ENCODE measurements at places on chromosomes 13 and 19. TPM values are rescaled to one million over a fixed set of nuclear protein-coding genes. Genes with fewer than 3 reads are reported as not detected.

DNA sequence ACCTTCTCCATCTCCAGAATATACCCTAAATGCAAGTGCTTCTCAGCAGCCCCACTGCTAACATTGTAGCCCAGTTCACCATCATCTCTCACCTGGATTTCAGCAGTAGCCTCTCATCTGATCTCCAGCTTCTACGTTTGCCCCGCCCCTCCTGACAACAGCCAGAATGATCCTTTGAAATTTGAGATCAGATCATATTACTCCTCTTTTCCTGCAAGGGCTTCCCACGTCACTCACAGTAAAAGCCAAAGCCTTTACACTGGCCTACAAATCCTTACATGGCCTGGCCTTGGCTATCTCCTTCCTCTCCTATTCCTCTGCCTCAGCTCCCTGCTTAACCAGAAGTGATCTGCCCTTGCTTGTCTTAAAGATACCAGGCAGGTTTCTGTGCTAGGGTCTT lies 94.3 kb upstream of the NBEA start:
- no peaks in the 10 kb centered on the region for H3K27me3 ChIP-seq
- H3K27ac ChIP-seq: no peak overlapping the region
- H3K4me3 ChIP-seq: no peak overlapping the region
- no peaks in the 10 kb centered on the region for H3K36me3 ChIP-seq
- no peak for DNase-seq

GRCh38 chr19:16628984-16629691 lies 1.1 kb upstream of the MED26 start:
- H3K4me1 ChIP-seq: peaks cover 15% of the 10 kb centered on the region
- H3K27ac ChIP-seq: peak overlapping the region; percentile 76
- DNase-seq: no peak
- H3K27me3 ChIP-seq: no peaks in the 10 kb centered on the region
- H3K36me3 ChIP-seq: peaks cover 33% of the 10 kb centered on the region

DNA sequence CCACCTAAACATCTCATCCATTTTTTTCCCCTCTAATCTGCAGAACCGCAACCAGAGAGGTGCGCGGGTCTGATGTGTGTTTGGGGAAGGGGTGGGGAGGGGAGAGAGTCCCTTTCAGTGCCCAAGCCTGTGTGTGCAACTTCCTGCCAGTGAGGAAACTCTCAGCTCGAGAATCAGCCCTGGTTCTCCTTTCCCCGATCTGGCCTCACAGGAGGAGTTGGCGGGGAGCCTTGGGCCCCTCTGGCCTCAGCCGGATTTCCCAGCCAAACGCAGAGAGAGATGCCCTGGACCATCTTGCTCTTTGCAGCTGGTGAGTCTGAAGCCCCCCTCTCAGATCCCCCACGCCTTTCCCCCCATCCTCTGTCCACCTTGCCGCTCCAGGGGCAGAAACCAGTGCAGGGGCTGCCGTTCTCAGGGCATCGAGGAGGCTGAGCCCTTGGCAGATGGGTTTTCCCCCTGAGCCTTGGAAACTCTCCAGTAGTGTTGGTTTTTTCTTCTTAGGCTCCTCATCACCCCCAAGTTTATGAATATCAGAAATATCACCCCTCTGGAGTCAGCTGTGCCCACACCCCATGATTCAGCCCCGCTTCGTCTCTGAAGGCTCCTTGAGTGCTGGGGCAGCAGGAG lies at the start of gene C19orf38:
TSS of gene C19orf38 (plus strand) at position 186 of the 627 bp plus-strand sequence. CDS start at position 280, 94 bp downstream.
- H3K4me3 ChIP-seq: no peak within 1 kb of the TSS
- peaks cover 4% of the 10 kb centered on the region for H3K27me3 ChIP-seq
- no peaks in the 10 kb centered on the region for H3K36me3 ChIP-seq

DNA sequence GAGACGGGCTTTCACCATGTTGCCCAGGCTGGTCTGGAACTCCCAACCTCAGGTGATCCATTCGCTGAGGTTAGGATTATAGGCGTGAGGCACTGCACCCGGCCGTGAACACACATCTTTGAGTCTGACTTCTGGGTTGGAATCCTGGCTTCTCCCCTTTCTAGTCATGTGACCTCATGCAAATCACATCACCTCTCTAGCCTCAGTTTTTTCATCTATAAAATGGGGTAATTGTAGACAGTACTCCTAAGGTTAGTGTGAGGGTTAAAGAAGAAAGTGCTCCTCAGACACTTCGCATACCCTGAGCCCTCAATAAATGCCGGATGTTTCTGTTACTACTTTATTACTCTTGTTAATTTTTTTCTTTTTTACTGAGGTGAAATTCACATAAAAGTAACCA lies 55.4 kb downstream of the KCNC3 start:
- no peak for DNase-seq
- H3K27ac ChIP-seq: no peak overlapping the region
- no peaks in the 10 kb centered on the region for H3K4me1 ChIP-seq

- no peak for DNase-seq
- no peaks in the 10 kb centered on the region for H3K36me3 ChIP-seq
- H3K27ac ChIP-seq: no peak overlapping the region
- H3K4me1 ChIP-seq: no peaks in the 10 kb centered on the region
- H3K4me3 ChIP-seq: no peak overlapping the region
These were observed 96.1 kb upstream of the UQCRFS1 start for GRCh38 chr19:29308977-29309590.

GRCh38 chr13:37656247-37656940 lies 57.8 kb upstream of the POSTN start:
- H3K27me3 ChIP-seq: no peaks in the 10 kb centered on the region
- peaks cover 9% of the 10 kb centered on the region for H3K36me3 ChIP-seq
- H3K4me3 ChIP-seq: no peak overlapping the region
- peaks cover 46% of the 10 kb centered on the region for H3K4me1 ChIP-seq
- peak; percentile 81 for DNase-seq

DNA sequence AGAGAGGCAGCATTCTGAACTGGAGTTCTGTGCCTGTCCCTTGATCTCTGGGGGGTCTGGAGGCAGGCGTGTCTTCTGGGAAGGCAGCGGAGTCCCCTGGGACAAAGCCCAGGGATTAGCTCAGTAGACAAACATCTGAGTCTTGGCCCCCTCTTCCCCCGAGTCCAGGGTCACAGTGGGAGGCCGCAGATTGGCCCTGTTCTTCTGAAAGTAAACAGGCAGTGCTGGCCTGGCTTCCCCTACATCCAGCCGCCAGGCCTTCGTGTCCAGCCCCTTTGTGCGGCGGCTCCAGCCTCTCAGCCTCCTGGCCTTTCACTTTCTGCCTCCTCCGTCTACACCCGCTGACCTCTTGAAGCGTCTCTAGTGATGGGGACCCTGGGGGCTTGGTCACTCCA lies 989 bp downstream of the NFILZ start:
- no peaks in the 10 kb centered on the region for H3K4me1 ChIP-seq
- H3K27ac ChIP-seq: no peak overlapping the region
- peaks cover 2% of the 10 kb centered on the region for H3K27me3 ChIP-seq
- H3K4me3 ChIP-seq: no peak overlapping the region
- no peak for DNase-seq

- H3K4me1 ChIP-seq: peaks cover 32% of the 10 kb centered on the region
- peak; percentile 88 for DNase-seq
- no peaks in the 10 kb centered on the region for H3K36me3 ChIP-seq
- peak overlapping the region; percentile 21 for H3K4me3 ChIP-seq
These were observed 431.1 kb downstream of the EFNB2 start for GRCh38 chr13:106104281-106104901.

GRCh38 chr13:106173891-106174610 lies 361.4 kb downstream of the EFNB2 start:
- DNase-seq: no peak
- no peak overlapping the region for H3K27ac ChIP-seq
- no peaks in the 10 kb centered on the region for H3K27me3 ChIP-seq
- H3K4me3 ChIP-seq: no peak overlapping the region
- H3K4me1 ChIP-seq: peaks cover 14% of the 10 kb centered on the region
- H3K36me3 ChIP-seq: no peaks in the 10 kb centered on the region

DNA sequence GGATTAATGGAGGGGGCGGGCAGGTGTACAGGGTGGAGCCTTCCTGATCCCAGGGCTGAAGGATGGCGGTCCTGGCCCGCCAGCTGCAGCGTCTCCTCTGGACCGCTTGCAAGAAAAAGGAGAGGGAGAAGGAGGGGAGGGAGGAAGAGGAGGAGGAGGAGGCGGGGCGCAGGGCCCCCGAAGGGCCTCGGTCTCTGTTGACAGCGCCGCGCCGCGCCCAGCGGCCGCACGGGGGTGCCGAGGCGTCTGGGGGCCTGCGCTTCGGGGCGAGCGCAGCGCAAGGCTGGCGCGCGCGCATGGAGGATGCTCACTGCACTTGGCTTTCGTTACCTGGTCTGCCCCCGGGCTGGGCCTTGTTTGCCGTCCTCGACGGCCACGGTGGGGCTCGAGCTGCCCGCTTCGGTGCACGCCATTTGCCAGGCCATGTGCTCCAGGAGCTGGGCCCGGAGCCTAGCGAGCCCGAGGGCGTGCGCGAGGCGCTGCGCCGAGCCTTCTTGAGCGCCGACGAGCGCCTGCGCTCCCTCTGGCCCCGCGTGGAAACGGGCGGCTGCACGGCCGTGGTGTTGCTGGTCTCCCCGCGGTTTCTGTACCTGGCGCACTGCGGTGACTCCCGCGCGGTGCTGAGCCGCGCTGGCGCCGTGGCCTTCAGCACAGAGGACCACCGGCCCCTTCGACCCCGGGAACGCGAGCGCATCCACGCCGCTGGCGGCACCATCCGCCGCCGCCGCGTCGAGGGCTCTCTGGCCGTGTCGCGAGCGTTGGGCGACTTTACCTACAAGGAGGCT lies at the start of gene PPM1N:
TSS of gene PPM1N (plus strand) at position 33 of the 785 bp plus-strand sequence. CDS start at position 63, 30 bp downstream.
- peak within 1 kb of the TSS; percentile 72 for H3K4me3 ChIP-seq
- peak; percentile 88 for DNase-seq
- peaks cover 45% of the 10 kb centered on the region for H3K27me3 ChIP-seq
- H3K27ac ChIP-seq: no peak within 1 kb of the TSS

- H3K27ac ChIP-seq: no peak within 1 kb of the TSS
- no peaks in the 10 kb centered on the region for H3K4me1 ChIP-seq
- DNase-seq: no peak
- no peaks in the 10 kb centered on the region for H3K36me3 ChIP-seq
- no peak within 1 kb of the TSS for H3K4me3 ChIP-seq
These were observed at the start of gene ZNF729 for GRCh38 chr19:22286151-22286810. Gene ZNF729 (plus strand): TSS chr19:22286441. CDS start chr19:22286526, 85 bp downstream.

DNA sequence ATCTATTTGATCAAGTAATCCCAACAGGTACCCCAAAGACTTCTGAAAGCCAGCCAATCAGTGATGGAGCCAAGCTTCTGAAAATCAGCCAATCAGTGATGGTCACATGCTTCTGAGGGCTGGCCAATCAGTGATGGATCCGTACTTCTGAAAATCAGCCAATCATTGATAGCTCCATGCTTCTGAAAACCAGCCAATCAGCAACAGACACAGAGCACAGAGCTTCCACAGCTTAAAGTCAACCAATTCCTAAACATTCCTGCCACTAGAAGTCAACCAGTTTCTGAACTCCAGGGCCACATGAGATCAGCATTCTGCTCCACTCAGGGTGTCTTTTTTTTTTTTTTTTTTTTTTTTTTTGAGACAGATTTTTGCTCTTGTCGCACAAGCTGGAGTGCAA lies 8.2 kb upstream of the HSD17B14 start:
- no peaks in the 10 kb centered on the region for H3K27me3 ChIP-seq
- H3K36me3 ChIP-seq: peaks cover 37% of the 10 kb centered on the region
- no peak overlapping the region for H3K4me3 ChIP-seq
- no peak overlapping the region for H3K27ac ChIP-seq
- DNase-seq: peak; percentile 84
- no peaks in the 10 kb centered on the region for H3K4me1 ChIP-seq

DNA sequence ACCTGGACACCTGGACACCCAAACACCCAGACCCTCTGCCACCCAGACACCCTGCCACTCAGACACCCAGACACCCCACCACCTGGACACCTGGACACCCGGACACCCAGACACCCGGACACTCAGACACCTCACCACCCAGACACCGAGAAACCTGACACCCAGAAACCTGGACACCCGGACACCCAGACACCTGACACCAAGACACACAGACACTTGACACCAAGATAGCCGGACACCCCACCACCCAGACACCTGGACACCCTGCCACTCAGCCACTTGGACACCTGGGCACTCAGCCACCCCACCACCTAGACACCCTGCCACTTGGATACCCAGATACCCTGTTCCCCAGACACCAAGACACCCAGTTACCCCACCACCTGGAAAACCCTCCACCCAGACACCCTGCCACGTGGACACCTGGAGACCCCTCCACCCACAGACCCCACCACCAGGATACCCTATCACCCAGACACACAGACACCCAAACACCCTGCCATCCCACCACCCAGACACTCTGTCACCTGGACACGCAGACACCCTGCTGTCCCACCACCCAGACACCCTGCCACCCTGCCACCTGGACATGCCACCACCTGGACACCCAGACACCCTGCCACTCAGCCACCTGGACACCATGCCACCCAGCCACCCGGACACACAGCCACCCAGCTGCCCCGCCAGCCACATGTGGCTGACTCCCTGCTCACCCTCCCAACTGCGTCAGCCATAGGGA lies 17.4 kb downstream of the C19orf12 start:
- DNase-seq: peak; percentile 32
- no peaks in the 10 kb centered on the region for H3K4me1 ChIP-seq
- no peak overlapping the region for H3K4me3 ChIP-seq
- no peaks in the 10 kb centered on the region for H3K27me3 ChIP-seq

DNA sequence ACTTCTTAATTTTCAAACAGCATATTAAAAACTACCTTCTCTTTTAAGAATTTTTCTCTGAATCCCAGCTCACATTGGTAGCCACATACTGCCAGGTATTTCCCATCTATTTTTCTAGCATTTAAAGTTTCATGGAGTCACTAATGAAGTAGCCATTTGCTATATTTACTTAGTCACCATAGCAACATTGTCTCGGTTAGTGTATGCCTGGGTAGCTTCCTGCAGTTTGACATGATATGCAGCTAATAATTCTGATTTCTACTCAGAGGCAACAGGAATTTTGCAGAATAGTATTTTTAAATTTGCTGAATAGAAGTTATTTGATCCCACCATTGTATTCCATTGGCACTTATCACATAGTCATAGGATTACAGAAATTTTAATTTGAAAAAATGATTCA lies 30.9 kb upstream of the KCTD4 start:
- H3K27me3 ChIP-seq: no peaks in the 10 kb centered on the region
- peaks cover 19% of the 10 kb centered on the region for H3K4me1 ChIP-seq
- no peak overlapping the region for H3K4me3 ChIP-seq
- DNase-seq: no peak
- H3K36me3 ChIP-seq: no peaks in the 10 kb centered on the region

DNA sequence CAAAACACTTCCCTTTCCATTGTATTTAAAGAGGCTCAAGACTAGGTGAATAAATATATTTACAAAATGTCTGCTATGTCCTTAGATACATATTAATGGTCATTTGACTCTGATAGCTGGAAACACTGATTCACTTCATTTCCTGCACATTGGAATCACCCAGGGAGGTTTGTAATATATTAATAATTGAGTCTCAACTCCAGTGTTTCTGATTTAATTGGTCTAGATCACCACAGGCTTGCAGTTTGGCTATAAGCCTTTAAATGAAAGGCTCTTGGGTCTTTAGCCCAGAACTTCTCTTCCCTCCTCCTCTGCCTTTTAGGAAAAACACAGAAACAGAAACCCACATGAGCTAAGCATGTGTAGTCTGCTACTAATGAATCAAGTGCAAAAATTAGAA lies 378.0 kb downstream of the TBC1D4 start:
- no peak for DNase-seq
- peaks cover 6% of the 10 kb centered on the region for H3K4me1 ChIP-seq
- H3K36me3 ChIP-seq: no peaks in the 10 kb centered on the region
- H3K4me3 ChIP-seq: no peak overlapping the region

Gene RNF113B
- total RNA-seq: not detected

Gene RGS9BP
- total RNA-seq: 0.72 TPM

Gene ZNF418
- total RNA-seq: 5.1 TPM

Gene CD33
- not detected for total RNA-seq

Gene ZNF560
- 0.29 TPM for total RNA-seq

Gene MISP3
- total RNA-seq: 0.59 TPM

Gene CKM
- total RNA-seq: under 0.01 TPM

Gene THSD1
- 18.3 TPM for total RNA-seq

Gene MBD3
- total RNA-seq: 76.9 TPM

Gene ZNF71
- total RNA-seq: 8.5 TPM

Gene BLOC1S3
- 10.0 TPM for total RNA-seq

Gene ZNF260
- 35.4 TPM for total RNA-seq

Gene DENND1C
- not detected for total RNA-seq
